DMS79 treated with DMSO at 0.1 percent for 48 hours (cell line): ENCODE measurements at places on chromosomes 2 and 18.

DNA sequence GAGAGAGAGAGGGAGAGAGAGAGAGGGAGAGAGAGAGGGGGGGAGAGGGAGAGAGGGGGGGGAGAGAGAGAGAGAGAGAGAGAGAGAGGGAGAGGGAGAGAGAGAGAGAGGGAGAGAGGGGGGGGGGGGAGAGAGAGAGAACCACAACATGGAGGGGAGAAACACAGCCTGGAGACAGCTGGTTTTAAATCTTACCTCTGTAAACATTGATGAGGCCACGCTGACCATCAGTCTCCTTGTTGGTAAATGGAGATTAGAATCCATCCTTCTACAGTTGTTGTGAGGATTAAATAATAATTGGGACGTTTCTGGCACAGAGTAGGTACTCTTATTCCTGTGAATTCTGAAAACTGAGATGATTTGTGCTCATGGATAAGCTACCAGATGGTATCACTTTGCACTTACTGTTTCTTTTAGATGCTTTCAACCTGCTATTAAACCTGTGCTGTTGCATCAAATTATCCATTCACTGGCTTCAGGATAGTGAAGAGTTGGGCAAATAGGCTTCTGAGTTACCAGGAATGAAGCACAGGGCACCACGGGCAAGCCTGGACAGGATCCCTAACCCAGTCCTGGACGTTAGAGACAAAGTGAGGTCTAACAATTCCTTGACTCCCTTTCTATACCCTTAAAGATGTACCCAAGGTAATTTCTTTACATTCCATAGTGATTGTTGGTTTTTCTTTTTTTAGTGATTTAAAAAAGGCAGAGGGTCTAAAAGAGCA is 318.1 kb downstream of the ZNF521 start:
- peak; percentile 27 for DNase-seq

GRCh38 chr2:55590810-55591440 is 26.5 kb downstream of the PPP4R3B start:
- DNase-seq, result no peak

GRCh38 chr2:20125164-20125563 is 73.7 kb upstream of the LAPTM4A start:
- no peak for DNase-seq

GRCh38 chr18:58211510-58211909 is 167.5 kb downstream of the NEDD4L start:
- DNase-seq, result no peak

DNA sequence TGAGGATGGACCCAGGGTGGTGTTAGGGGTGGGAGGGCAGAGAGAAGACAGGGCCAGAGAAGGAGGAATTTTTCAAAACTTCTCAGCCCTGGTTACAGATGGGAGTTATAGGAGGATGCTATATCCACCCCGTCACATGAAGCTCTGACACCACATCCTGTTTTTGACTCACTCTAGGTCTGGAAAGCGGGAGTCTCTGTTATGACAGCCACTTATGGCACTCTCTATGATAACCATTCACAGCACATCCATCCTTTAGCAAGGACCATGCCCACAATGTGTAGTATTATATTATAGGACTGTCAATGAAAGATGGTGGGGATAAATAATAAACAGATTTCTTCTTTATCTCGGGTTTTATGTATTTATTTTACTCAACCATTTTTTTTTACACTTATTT is 461.2 kb downstream of the CDH2 start:
- no peak for DNase-seq

- DNase-seq, result no peak
Observed at GRCh38 chr2:197821550-197822289, 17.3 kb downstream of the PLCL1 start.

- DNase-seq, result no peak
Observed at GRCh38 chr2:222715742-222716141, 44.3 kb downstream of the MOGAT1 start.

- DNase-seq, result no peak
Observed at GRCh38 chr2:38716185-38716584, 35.0 kb downstream of the SRSF7 start.

- no peak for DNase-seq
Observed at GRCh38 chr2:96733931-96734330, 5.9 kb downstream of the LMAN2L start.

DNA sequence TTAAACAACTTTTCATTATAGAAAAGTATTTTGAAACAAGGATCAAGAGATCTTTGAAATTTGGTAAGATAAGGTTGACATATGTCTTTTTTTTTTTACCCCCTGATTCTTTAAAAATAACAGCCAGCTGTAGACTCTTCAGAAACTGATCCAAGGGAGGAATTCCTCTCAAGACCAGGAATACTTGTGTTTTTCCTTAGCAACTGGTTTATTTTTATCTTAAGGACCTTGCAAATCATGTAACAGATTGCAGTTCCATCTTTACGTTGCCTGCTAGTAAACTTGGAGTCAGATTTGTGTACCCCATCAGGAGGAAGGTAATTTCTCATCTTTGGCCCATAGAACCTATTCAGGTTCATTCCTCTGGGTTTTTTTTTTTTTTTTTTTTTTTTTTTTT is 71.6 kb downstream of the BOLA3 start:
- DNase-seq, result no peak

DNA sequence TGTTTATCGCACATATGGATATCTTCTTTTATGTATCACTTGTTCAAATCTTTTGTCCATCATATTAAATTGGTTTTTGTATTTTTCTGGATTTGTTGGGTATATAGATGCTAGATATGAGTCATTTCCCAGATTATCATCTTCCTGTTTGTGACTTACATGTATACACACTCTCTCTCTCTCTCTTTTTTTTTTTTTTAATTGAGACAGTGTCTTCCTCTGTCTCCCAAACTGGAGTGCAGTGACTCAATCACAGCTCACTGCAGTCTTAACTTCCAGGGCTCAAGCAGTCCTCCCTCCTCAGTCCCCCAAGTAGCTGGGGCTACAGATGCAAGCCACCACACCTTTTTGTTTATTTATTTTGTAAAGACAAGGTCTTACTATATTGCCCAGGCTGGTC is 43.8 kb downstream of the XIRP2 start:
- no peak for DNase-seq

DNA sequence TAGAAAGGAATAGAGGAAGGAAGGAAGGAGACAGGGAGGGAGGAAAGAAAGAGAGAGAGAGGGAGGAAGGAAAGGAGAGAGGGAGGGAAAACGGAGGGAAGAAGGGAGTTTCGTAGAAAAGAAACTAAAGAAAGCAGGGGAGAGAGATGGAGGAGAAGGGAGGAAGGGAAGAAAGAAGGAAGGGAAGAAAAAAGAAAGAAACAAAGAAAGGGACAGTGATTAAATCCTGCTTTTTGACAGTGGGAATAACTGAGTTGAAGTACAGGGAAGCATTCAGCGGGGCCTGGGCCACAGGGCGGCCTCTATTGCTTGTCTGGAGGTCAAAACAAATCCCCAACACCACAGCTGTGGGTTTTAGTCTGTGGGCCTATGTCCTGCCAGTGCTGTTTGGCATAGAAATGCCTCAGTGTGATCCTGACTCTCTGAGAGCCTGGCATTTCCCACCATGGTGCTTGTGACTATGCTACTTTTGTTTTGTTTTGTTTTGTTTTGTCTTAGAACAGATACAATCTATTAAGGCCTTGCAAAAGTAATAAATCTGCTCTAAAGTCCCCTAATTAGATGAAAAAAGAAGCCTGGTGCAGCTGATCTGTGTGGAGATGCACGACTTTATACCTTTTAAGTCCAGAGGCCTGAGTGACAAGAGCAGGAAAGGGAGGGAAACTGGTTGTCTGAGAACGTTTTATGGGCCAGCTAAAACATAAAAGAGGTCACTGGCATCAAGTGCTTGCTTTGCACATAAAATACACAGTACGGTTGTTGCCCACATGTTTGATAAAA is 40.0 kb downstream of the IL1RL2 start:
- DNase-seq, result no peak

DNA sequence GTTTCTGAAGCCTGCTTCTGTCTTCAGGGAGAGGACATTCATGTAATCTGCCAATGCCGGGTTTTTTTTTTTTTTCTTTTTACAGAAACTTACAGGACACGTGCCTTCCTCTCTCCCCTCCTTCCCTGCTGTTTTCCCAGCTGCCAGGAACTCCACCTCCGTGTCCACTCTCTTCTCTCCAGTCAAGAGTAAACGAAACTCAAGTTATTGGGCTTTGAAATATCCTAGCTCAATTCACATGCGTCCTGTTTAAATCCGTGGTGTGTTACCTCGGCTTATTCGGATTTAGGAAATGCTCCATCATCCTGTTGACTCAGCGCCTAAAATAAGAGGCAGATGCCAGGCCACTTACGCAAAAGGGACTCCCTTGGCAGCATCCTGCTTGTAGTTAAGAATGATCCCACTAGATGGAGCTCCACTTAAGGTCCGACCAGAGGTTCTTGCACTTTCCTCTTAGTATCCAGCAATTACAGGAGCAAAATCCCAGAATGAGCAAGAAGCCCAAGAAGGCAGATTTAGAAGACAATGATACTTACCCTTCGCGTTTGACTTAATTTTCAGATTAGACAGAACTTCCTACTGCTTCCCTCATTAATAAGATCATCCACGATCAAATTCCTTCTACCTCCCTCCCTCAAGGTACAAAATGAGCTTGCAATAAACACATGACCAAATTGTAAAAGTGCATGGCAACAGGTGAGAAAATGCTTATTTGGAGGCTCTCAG is 97.2 kb upstream of the ZCCHC2 start:
- DNase-seq, result peak; percentile 91

- DNase-seq, result no peak
Observed at GRCh38 chr2:9971105-9971818, 19.8 kb downstream of the GRHL1 start.

GRCh38 chr18:8328126-8328525 is 281.1 kb upstream of the RAB12 start:
- no peak for DNase-seq

DNA sequence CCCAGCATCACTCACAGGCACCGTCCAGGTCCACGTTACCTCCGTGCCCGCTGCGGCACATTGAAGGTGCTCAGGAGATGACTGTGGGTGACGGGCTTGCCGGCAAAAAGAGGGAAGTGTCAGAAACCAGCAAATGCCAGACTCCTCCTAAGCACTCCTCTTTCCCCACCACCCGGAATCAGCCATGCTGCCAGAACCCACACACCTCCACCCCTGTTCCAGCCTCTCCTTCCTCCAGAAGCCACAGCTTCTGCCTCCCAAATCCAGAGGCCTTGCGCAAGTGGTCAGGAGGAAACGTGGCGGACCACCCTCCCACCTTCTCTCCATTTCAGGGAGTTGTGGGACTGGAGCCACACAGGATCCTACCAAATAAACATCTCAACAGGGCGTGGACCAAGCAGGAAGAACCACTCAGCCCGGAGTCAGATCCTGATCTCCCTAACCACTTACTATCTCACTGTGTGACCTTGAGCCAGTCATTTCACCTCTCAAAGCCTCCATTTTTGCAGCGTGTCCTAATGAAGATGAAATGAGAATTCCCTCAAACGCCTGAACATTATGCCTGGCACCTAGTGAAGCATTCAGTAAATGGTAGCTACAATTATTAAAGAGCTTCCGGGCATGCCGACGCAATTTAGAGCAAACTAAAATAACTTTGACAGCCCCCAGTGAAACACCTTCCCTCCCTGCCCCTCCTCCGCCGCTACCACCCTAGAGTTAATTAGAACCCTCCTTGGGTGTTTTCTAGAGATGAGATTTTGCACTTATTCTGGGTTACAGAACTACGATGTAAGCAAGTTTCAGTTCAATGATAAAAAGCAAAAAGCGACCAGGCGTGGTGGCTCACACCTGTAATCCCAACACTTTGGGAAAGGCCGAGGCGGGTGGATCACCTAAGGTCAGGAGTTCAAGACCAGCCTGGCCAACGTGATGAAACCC is 32.9 kb downstream of the SMAD7 start:
- no peak for DNase-seq

- no peak for DNase-seq
Observed at GRCh38 chr18:46155641-46156051, 51.5 kb downstream of the HAUS1 start.

- DNase-seq, result no peak
Observed at GRCh38 chr2:120809609-120810440, 74.2 kb downstream of the GLI2 start.

DNA sequence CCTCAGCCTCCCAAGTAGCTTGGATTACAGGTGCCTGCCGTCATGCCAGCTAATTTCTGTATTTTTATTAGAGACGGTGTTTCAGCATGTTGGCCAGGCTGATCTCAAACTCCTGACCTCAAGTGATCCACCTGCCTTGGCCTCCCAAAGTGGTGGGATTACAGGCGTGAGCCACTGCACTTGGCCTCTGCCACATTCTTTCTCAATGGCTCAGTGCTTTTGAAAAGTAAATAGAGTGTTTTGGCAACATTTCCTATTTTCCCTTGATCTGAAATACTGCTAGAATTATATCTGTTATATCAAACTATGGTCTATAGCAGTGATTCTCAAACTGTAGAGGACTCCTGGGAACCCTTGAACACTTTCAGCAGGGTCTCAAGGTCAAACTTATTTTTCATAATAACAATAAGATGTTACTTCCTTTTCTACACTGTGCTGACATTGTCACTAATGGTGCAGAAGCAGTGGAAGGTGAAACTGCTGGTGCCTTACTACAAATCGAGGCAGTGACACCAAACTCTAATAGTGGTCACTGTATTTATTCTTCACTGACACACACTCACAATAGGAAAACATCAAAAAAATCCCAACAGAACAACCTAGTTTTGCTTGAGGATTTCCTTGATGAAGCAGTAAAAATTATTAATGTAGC is 10.6 kb downstream of the DAW1 start:
- no peak for DNase-seq

DNA sequence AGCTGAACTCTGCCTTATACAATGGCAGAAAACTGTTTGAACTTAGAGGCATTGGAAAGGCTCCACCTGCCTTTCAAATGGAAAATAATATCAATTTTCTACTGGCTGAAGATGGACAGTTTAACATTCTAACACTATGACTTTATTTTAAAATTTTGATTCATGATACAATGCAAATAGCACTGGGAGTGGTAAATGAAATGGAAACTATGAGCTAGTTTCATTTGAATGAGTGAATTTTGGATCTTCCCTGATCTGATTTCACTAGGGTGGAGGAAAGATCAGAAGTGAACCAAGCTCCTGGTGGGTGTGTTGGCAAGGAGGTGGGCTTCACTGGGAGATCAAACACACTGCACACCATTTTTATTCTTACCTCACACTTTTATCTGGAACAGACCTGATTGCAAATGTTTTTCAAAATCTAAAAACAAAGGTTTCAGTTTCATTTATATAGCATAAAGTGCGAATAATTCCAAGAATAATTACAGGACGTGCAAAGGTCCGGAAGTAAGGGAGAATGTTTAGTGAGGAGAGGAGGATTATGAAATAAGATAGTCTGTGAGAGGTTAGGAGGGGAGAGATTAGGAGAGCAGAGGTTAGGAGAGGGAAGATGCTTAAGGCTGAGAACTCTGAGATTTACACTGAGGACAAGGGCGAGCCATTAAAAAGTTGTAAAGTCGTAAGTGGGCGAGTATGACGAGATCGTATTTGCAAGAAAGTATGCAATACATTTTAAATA is 18.6 kb upstream of the MBP start:
- DNase-seq, result no peak

DNA sequence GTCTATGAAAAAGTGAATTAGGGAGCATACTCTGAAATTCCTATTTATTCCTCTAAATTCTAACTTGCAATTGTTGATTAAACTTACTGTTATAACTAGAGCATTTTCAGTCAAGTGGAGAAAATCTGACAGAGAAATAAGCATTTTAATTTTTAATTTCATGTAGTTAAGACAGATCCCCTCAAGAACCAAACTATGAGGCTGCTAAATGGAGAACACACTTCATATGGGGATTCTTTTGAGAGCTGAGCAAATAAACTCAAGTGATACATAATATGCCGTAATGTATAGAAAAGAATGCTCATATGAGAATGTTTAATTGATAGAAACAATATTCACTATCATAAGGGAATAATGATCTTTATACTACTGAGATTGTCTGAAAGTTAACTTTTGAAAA is 340.8 kb downstream of the ERBB4 start:
- DNase-seq, result no peak

GRCh38 chr2:98441706-98442450 is 2.8 kb upstream of the INPP4A start:
- DNase-seq, result no peak
